ENCODE measurements at places on chromosomes 12 and 14. TPM values are rescaled to one million over a fixed set of nuclear protein-coding genes. Genes with fewer than 3 reads are reported as not detected.

DNA sequence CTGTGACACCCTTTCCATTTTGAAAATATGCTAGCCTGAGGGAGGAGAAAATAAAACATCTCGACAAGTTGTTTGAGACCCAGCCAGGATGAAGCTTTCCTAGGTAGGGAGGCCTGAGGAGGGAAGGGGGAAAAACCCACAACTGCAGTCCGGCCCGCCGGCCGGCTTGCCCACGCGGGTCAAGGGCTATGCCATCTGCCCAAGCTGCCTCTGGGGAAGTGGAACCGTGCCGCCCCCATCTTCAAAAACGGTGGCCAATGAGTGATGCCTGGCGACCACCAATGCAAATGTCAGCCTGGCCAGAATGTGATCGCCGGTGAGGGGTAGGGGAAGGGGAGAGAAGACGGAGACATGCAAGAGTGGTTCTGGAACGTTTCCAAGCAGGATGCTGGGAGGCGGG, 263.5 kb upstream of the ALG10B start:
- H3K4me3 ChIP-seq, result no peak overlapping the region
- H3K36me3 ChIP-seq, result no peaks in the 10 kb centered on the region
- no peak overlapping the region for H3K27ac ChIP-seq
- H3K27me3 ChIP-seq, result no peaks in the 10 kb centered on the region
- no peaks in the 10 kb centered on the region for H3K4me1 ChIP-seq
- no peak for DNase-seq

DNA sequence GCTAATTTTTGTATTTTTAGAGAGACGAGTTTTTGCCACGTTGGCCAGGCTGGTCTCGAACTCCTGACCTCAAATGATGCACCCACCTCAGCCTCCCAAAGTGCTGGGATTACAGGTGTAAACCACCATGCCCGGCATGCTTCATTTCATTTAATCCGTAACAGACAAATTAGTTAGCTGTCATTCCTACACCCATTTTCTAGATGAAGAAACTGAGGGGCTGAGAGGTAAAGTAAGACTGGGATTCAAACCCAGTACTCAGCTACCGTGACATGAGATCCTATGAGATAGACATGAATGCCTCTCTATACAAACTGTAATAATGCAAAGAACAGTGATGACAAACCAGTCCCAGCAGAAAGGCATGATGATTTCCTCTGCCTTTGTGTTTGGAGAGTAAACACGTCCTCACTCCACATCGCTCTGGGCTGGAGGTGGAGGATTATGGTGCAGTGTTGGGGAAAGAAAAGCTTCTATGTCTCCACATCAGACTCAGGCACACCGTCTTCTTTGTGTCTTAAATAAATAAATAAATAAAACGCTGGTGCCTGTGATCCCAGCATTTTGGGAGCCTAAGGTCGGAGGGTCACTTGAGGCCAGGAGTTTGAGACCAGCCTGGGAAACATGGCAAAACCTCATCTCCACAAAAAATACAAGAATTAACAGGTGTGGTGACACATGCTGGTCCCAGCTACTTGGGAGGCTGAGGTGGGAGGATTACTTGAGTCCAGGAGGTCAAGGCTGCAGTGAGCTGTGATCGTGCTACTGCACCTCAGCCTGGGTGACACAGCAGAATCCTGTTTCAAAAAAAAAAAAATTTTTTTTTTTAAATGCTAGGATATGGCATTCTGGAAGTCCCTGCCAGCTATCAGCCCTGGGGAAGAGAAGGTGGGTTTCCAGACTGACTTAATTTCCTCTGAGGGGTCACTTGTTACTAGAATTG, 10.5 kb downstream of the VSX2 start:
- no peaks in the 10 kb centered on the region for H3K4me1 ChIP-seq
- no peaks in the 10 kb centered on the region for H3K27me3 ChIP-seq
- no peak overlapping the region for H3K27ac ChIP-seq
- no peak for DNase-seq

- H3K36me3 ChIP-seq, result no peaks in the 10 kb centered on the region
- peak overlapping the region; percentile 64 for H3K27ac ChIP-seq
- peak; percentile 92 for DNase-seq
- H3K4me3 ChIP-seq, result peak overlapping the region; percentile 30
- no peaks in the 10 kb centered on the region for H3K27me3 ChIP-seq
Measured at GRCh38 chr14:24365600-24366412, 2.2 kb upstream of the NFATC4 start.

DNA sequence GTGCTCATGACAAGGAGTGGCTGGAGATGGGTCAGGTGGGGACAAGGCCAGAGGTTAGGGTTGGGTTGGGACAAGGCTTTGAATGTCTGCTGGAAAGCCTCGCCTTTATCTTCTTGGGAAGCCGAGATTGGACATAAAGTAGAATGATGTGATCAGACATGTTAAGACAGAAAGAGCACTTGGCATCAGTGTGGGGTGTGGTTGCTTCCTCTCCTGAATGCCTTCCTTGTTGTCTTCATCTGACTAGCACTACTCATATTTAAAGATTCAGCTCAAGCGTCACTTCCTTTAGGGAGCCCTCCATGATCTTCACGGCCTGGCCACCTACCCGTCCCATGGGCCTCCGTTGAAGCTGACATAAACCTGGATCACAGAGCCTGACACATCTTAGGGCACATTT, 14.8 kb upstream of the C12orf75 start:
- H3K27ac ChIP-seq, result no peak overlapping the region
- H3K27me3 ChIP-seq, result no peaks in the 10 kb centered on the region
- no peak for DNase-seq
- H3K4me3 ChIP-seq, result no peak overlapping the region

GRCh38 chr12:32151086-32151485, 44.4 kb downstream of the BICD1 start:
- no peaks in the 10 kb centered on the region for H3K4me1 ChIP-seq
- no peak for DNase-seq
- H3K36me3 ChIP-seq, result no peaks in the 10 kb centered on the region
- H3K27me3 ChIP-seq, result no peaks in the 10 kb centered on the region
- H3K27ac ChIP-seq, result no peak overlapping the region

DNA sequence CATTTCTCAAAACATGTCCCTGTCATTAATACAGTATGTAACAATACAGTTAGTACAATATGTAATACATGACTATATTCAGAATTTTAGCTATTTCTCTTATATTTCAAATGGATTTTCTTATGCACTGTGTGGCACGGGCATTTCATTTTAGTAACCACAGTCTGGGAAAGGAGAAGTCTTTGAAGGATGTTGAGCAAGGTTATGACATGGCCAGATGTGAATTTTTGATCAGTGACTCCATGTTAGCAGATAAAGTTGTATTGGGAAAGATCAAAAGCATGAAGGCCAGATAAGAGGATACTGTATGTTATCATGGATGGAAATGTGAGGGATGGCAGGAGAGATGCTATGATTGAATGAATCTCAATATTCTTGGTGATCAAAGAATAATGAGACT, 285.2 kb downstream of the NAV3 start:
- no peaks in the 10 kb centered on the region for H3K27me3 ChIP-seq
- H3K4me3 ChIP-seq, result no peak overlapping the region
- H3K4me1 ChIP-seq, result no peaks in the 10 kb centered on the region

GRCh38 chr12:31906557-31907301, 52.5 kb upstream of the RESF1 start:
- no peaks in the 10 kb centered on the region for H3K36me3 ChIP-seq
- no peaks in the 10 kb centered on the region for H3K27me3 ChIP-seq
- no peak overlapping the region for H3K27ac ChIP-seq
- H3K4me3 ChIP-seq, result no peak overlapping the region
- H3K4me1 ChIP-seq, result no peaks in the 10 kb centered on the region
- DNase-seq, result no peak

- no peaks in the 10 kb centered on the region for H3K36me3 ChIP-seq
- no peak overlapping the region for H3K27ac ChIP-seq
- H3K4me1 ChIP-seq, result no peaks in the 10 kb centered on the region
- H3K27me3 ChIP-seq, result no peaks in the 10 kb centered on the region
- peak overlapping the region; percentile 56 for H3K4me3 ChIP-seq
- no peak for DNase-seq
Measured at GRCh38 chr14:95318399-95319311, 1.1 kb downstream of the CLMN start.

- H3K4me1 ChIP-seq, result peaks cover 2% of the 10 kb centered on the region
- no peaks in the 10 kb centered on the region for H3K36me3 ChIP-seq
- H3K4me3 ChIP-seq, result no peak overlapping the region
- DNase-seq, result no peak
Measured at GRCh38 chr12:66061557-66062289, 68.8 kb downstream of the LLPH start.

GRCh38 chr12:28794211-28794610, 354.9 kb upstream of the FAR2 start:
- H3K27ac ChIP-seq, result no peak overlapping the region
- no peaks in the 10 kb centered on the region for H3K27me3 ChIP-seq
- no peak for DNase-seq
- no peaks in the 10 kb centered on the region for H3K4me1 ChIP-seq
- no peaks in the 10 kb centered on the region for H3K36me3 ChIP-seq

The PPP2R5C gene
- 155 TPM for total RNA-seq

The ADCY6 gene
- 89.7 TPM for total RNA-seq

The TBC1D30 gene
- 9.7 TPM for total RNA-seq

Data from aorta (tissue), 5 donors.